Substantia nigra (tissue), 51 donors: ENCODE measurements at places on chromosomes 13 and 19.
A peak's percentile ranks its signal among the peaks of the same experiment; 100 is the strongest.

GRCh38 chr19:55105237-55105636 is 12.2 kb downstream of the PPP1R12C start:
- no peak for DNase-seq

- no peak for DNase-seq
Measured at GRCh38 chr13:32889986-32890565, 126.1 kb upstream of the KL start.

DNA sequence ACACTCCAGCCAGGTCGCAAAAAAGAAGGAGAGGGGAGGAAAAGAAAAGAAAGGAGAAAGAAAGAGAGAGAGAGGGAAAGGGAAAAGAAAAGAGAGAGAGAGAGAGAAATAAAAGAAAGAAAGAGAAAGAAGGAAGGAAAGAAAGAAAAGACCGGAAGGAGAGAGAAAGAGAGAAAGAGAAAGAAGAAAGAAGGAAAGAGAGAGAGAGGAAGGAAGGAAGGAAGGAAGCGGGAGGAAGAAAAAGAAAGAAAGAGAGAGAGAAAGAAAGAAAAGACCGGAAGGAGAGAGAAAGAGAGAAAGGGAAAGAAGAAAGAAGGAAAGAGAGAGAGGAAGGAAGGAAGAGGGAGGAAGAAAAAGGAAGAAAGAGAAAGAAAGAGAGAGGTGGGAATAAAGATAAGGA is 320.8 kb downstream of the SHISA2 start:
- no peak for DNase-seq

- DNase-seq = no peak
Measured at GRCh38 chr13:83201506-83201905, 680.8 kb downstream of the SLITRK1 start.

- no peak for DNase-seq
Measured at GRCh38 chr13:34587576-34587975, 354.5 kb upstream of the NBEA start.

DNA sequence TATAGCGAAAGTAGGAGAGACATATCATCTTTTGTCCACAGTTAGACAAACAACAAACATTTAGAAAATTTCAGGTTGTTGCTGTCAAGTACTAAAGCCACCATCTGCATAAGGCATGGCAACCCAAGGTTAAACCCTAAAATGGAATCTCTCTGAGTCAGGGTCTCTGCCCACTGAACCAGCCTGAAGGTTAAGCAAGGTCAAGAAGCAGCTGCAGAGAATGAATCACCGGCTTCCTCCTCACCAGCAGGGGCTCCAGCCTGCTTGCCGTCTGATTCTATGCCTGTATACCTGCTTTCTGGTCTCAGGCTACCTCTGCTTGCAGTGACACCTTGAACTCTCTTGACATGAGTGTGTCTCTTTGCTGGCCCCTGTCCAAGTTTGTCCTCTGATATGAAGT is 726.2 kb upstream of the SGCG start:
- DNase-seq = no peak

DNA sequence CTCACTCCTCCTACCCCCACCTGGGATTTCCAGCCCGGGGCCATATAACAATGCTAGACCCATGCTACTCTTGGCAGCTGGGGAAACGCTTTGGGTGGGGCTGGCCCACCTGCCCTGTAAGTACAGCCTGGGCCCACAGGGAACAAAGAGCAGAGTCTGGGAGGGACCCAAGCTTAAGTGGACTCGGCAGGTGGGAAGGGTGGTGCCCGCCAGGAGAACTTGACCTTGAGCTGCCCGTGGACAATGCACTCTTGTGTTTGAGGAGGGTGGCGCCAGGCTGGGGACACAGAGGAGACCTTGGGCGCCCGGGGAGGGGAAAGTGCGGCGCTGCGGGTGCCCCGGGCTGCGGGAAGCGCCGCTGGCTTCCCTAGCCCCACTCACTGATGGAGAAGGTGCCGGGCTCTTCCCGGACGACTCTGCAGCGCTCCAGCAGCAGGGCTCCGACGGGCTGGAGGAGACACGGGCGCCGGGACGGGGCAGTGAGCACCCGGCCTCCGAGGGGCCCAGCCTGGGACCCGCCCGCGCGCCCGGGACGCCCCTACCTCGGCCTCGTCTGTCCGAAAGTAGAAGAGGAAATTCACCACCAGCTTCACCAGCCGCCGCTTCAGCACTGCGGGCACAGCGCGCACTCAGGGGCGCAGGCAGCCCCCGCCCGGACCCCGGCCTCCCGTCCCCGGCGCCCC is 607 bp downstream of the PLEKHJ1 start:
- no peak for DNase-seq

DNA sequence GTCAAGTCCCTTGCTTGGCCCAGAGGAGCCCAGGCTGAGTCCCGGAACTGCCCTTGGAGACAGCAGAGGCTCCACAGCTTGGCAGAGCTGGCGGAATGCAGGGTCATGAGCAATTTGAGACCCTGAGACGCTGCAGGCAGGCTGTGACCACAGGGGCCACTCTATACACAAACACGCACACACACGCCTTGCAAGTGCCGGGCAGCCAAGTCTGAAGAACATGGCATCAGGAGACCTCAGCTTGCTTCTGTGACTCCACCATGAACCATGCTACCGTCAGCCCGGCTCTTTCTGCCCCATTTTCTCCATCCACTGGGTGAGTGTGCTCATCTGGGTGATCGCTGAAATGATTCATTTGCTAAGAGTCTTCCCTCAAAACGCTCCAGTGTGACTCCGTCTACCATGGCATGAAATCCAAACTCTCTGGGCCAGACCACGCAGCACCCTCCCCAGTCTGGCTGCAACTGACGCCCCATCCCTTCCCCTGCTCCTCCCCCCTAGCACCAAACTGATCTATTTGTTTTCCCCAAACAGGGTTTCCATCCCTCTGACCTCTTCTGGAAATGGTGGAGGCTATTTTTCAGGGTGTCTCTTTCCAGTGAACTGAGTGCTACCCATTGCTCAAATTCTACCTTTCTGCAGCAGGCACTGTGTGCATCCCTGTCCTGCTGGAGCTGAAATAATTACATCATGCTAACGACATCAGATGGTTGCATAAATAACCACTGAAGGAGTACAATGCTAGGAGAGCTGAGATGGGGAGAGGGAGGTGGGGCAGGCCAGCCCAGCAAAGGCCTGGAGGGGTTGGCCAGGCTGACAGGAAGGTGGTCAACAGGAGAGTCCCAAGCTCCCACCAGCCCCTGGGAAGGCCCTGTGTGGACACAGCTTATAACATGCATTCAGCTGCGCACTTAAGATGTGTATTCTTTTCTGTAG is 3.1 kb downstream of the CARS2 start:
- DNase-seq = no peak

DNA sequence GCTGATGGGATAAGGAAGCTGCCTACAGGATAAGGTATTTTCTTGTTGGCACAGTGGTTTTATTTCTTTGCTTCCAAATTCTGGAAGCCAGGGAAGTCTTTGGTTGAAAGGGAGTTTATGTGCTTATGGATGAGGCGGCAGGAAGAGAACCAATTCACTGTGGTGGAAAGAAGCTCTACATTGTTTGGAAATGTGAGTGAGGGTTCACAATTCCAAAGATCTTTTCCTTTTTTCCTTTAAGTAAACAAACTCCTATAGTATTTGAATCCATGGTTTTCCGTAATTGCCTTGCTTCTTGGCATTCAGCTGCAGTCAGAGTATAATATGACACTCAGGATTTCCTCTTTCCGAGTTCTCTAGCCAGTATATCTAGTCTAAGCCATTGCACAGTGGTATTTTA is 86.2 kb downstream of the TEX29 start:
- no peak for DNase-seq

GRCh38 chr13:80630685-80631121 is 289.8 kb upstream of the SPRY2 start:
- DNase-seq = no peak

DNA sequence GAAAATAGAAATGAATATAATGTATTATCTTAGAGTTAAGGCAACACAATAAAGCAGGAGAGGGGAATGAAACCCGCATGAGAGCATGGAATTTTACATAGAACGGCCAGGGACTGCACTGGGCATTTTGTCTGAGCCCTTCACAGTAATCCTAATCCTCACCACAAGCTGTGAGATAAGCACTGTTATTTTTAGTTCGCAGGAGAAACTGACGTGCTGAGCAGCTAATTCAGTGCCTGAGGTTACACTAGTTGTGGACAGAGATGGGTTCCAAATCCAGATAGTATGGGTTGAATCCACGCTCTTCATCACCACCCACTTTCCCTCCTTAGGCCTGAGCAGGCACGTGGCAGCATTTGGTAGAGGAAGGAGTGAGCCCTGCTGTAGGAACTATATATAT is 24.8 kb upstream of the ZNF527 start:
- no peak for DNase-seq

DNA sequence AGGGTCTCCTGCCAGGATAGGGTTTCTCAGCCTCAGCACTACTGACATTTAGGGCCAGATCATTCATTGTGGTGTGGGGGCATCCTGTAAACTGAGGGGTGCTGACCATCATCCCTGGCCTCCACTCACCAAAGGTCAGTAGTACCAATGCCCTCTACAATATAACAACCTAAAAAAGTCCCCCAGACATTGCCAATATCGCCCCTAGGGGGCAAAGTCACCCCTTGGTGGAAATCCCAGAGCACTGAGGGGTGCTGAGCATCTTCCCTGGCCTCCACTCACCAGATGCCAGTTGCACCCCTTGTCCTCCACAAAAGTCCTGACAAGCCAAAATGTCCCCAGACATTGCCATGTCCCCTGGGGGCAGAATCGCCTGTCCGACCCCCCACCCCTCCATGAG is 21.6 kb downstream of the CPAMD8 start:
- DNase-seq = no peak

DNA sequence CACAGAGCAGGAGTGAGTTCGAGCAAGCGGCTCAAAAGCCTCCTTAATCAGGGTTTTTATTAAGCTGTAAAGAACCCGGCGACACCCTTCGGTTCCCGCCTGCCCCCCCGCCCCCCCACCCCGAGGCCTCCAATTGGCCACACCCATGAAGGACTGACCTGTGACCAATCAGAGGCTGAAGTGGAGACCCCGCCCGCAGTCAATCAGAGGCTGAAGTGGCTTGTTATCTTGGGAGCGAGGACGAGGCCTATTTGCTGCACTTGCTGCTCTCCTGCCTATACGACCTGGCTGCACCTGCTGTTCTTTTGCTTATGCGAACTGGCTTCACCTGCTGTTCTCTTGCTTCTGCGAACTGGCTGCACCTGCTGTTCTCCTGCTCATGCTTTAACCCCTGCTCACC is 844.9 kb downstream of the OLFM4 start:
- no peak for DNase-seq

- DNase-seq = no peak
Measured at GRCh38 chr13:109151696-109152095, 522.3 kb downstream of the MYO16 start.

- DNase-seq = peak; percentile 83
Measured at GRCh38 chr19:13091400-13092157, 11.1 kb downstream of the LYL1 start.

GRCh38 chr13:20351281-20352022 is 119.3 kb upstream of the GJB6 start:
- no peak for DNase-seq

- peak; percentile 63 for DNase-seq
Measured at GRCh38 chr19:45670670-45671453, 2.8 kb downstream of the GIPR start.

DNA sequence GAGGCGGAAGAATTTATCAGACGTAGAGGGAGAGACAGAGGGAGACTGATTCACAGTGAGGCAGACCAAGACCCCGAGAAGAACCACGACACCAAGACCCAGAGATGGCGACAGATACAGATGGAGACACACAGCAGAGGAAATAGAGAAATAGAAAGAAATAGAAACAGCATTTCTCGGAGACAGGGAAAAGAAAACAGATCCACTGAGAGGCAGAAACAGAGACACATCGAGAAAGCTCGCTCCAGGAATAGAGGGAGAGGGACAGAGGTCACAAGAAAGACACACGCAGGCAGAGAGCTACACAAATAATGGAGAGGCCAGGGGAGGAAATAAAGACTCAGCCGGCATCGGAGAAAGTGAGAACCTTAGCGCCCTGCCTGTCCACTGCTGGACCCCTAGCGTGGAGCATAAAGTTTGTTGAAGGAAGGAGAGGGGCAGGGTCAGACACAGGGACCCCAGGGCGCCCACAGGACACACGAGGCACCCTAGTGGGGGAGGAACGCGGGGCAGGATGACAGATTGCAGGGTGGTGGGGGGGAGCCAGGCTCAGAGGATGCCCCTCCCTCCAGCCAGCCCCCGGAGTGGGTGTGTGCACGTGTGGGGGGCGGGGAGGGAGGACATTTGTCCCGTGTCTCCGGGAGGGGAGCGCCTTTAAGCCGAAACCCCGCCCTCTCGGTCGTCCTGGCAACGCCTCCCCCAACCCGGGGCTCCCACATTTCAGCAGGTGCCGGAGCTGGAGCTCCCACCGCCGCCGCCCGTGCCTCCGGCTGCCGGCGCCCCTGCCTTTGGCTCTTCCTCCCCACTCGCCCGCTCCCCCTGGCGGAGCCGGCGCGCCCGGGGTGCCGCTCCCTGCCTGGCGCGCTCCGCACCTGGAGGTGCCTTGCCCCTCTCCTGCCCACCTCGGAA is at the start of gene PRKCG:
PRKCG (plus strand) TSS at position 716 of the 909 bp plus-strand sequence. CDS start 298 bp downstream, outside the sequence.
- no peak for DNase-seq

DNA sequence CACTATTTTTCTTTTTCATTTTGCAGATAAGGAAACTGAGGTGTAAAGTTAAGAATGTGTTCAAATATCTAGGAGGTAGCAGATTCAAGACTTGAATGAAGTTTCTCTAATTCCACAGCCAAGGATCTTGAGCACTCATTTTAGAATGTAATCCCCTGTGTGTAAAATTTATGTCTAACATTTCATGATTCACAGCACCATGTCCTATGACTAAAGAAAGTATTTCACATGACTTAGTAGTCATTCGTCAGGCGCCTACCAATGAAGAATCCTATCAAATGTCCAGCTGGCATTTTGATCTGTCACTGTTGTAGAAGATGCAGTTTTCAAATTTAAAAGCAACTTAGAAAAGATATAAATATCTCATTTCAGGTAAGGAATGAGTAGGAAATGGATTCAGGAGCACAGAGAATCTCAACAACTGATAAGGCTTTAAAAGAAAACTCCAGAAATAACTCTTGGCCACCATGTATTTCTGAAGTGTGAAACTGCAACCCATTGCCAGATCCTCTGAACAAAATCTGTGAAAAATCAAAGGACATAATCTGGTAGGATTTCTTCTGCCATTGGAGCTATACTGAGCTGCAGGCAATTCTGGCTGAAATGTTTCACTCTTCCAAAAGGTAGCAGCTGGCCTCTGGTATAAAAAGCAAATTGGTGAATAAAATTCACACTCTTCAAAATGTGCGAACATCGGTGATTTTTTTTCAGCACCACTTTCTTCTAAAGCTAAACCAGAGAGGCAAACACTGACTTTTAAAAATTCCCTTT is 92.2 kb downstream of the DCLK1 start:
- no peak for DNase-seq

DNA sequence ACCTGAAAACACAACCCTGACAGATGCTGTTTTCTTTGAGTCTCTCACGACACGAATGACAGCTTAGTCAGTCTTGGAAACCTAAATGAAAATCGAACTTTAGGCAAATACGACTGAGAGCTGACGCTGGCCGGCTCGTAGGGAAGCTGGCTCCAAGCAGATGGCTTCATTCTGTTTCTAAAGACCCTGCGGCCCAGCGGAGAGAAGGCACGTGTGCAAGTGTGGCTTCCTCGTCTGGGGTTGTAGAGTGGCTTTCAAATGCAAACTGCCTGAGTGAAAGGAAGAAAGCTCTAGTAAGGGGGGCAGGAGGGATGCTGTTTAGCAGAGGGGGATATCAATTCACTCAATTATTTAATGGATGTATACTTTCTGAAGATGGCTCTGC is 26.1 kb upstream of the TIMM44 start:
- DNase-seq = no peak
